Lung (tissue), 17 donors: ENCODE measurements at places on chromosomes 1 and 21. TPM values are rescaled to one million over a fixed set of nuclear protein-coding genes. Genes with fewer than 3 reads are reported as not detected.
A peak's percentile ranks its signal among the peaks of the same experiment; 100 is the strongest.

DNA sequence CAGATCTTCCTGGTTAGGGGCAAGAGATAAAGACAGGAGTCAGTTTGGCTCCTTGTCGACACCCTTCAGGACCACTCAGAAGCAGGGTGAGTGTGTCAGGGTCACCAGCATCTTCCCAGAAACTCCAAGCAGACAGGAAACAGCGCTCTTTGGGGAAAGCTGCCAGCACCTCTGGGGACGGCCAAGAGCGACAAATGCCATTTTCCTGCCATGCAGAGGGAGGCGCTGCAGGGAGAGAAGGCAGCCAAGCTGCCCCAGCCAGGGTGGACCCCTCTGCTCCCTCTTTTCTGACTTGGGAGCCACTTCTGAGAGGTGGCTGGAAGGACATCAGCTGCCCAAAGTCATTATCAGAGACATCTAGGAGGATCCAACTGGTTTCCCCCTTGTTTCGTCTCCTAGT lies 29.0 kb downstream of the SIM2 start:
- no peaks in the 10 kb centered on the region for H3K36me3 ChIP-seq
- peaks cover 2% of the 10 kb centered on the region for H3K27me3 ChIP-seq
- no peak overlapping the region for H3K4me3 ChIP-seq
- peak; percentile 53 for DNase-seq
- H3K27ac ChIP-seq, result no peak overlapping the region

- no peak overlapping the region for H3K27ac ChIP-seq
- no peaks in the 10 kb centered on the region for H3K27me3 ChIP-seq
- no peak for DNase-seq
- no peak overlapping the region for H3K4me3 ChIP-seq
- no peaks in the 10 kb centered on the region for H3K4me1 ChIP-seq
These were observed 5.9 kb upstream of the VCAM1 start for GRCh38 chr1:100713626-100714025.

GRCh38 chr1:155091071-155092051 lies 12.7 kb downstream of the EFNA3 start:
- peaks cover 3% of the 10 kb centered on the region for H3K4me1 ChIP-seq
- no peaks in the 10 kb centered on the region for H3K36me3 ChIP-seq
- no peak overlapping the region for H3K27ac ChIP-seq
- peaks cover 3% of the 10 kb centered on the region for H3K27me3 ChIP-seq
- DNase-seq, result peak; percentile 76

GRCh38 chr1:119737040-119737682 lies 25.4 kb downstream of the PHGDH start:
- H3K27ac ChIP-seq, result no peak overlapping the region
- H3K4me3 ChIP-seq, result no peak overlapping the region
- H3K36me3 ChIP-seq, result peaks cover 22% of the 10 kb centered on the region
- no peaks in the 10 kb centered on the region for H3K27me3 ChIP-seq
- no peaks in the 10 kb centered on the region for H3K4me1 ChIP-seq
- DNase-seq, result peak; percentile 36

GRCh38 chr1:70671006-70671405 lies 259.9 kb downstream of the CTH start:
- no peaks in the 10 kb centered on the region for H3K36me3 ChIP-seq
- no peak overlapping the region for H3K27ac ChIP-seq
- no peaks in the 10 kb centered on the region for H3K4me1 ChIP-seq

GRCh38 chr1:150392627-150393026 lies 28.7 kb downstream of the RPRD2 start:
- peaks cover 5% of the 10 kb centered on the region for H3K4me1 ChIP-seq
- H3K4me3 ChIP-seq, result no peak overlapping the region
- no peak overlapping the region for H3K27ac ChIP-seq
- H3K27me3 ChIP-seq, result no peaks in the 10 kb centered on the region

- DNase-seq, result peak; percentile 57
- no peaks in the 10 kb centered on the region for H3K36me3 ChIP-seq
- no peak overlapping the region for H3K4me3 ChIP-seq
- no peak overlapping the region for H3K27ac ChIP-seq
- no peaks in the 10 kb centered on the region for H3K27me3 ChIP-seq
These were observed 191.2 kb downstream of the TRABD2B start for GRCh38 chr1:47805921-47806361.

DNA sequence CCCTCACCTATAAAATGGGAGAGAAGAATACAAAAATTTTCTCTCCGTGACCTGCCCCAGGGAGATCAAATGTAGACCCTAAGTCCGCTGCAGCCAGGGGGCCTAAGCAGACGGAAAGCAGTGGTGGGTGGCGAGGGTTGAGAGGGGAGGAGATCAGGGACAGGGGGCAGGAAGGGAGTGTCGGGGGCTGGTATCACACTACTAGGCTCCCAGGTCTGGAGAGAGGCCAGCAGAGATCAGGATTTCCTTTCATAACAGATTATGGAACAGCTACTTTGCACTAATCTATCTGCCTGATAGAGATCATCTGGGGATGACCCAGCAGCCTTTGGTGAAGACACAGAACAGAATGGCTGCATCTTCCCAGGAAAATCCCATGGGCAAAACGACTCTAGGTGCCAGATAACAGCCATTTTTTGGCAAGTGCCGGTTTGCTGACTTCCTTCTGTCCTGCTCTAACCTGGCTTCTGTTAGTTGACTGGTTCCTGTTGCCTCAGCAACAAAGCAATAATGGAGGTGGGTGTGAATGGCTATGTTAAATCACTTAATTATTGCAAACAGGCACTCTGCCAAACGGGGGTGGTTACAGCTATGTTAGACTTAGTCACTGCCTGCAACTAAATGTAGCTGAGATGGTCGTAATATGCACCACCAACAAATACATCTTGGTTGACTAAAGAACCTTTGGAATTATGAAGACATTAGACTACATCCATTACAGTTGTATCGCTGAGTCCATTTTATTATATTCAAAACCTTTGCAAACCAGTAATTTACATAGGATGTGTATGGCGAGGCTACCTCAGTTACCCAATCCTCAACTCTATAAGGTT lies 30.0 kb upstream of the EPS8L3 start:
- H3K4me1 ChIP-seq, result peaks cover 30% of the 10 kb centered on the region
- no peaks in the 10 kb centered on the region for H3K36me3 ChIP-seq
- H3K27me3 ChIP-seq, result no peaks in the 10 kb centered on the region

- DNase-seq, result no peak
- no peaks in the 10 kb centered on the region for H3K27me3 ChIP-seq
- peaks cover 4% of the 10 kb centered on the region for H3K4me1 ChIP-seq
- H3K4me3 ChIP-seq, result no peak overlapping the region
These were observed 6.1 kb downstream of the IPO13 start for GRCh38 chr1:43952731-43953346.

GRCh38 chr1:165173818-165174217 lies 182.7 kb downstream of the LMX1A start:
- no peak for DNase-seq
- no peak overlapping the region for H3K4me3 ChIP-seq
- H3K27me3 ChIP-seq, result no peaks in the 10 kb centered on the region
- no peaks in the 10 kb centered on the region for H3K36me3 ChIP-seq

DNA sequence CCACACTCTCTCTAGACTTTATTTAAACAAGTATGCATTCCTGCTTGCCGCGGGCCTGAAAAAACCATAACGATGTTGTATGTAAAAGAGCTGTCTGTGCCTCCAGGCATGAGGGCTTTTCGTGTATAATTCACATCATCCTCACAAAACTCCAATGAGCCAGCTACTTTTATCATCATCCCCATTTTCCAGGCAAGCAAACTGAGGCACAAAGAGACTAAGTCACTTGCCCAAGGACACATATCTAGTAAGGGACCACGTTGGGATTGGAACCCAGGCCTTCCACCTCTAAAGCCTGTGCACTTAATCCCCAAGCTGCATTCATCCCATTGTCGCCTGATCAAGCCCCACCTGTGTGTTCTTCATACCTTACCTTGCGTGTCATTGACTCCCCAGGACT lies 226.9 kb downstream of the KAZN start:
- no peaks in the 10 kb centered on the region for H3K4me1 ChIP-seq
- DNase-seq, result no peak
- no peaks in the 10 kb centered on the region for H3K27me3 ChIP-seq

- H3K36me3 ChIP-seq, result no peaks in the 10 kb centered on the region
- DNase-seq, result peak; percentile 19
- no peak overlapping the region for H3K4me3 ChIP-seq
- H3K27ac ChIP-seq, result no peak overlapping the region
These were observed 18.7 kb upstream of the SLAMF1 start for GRCh38 chr1:160665330-160666078.

DNA sequence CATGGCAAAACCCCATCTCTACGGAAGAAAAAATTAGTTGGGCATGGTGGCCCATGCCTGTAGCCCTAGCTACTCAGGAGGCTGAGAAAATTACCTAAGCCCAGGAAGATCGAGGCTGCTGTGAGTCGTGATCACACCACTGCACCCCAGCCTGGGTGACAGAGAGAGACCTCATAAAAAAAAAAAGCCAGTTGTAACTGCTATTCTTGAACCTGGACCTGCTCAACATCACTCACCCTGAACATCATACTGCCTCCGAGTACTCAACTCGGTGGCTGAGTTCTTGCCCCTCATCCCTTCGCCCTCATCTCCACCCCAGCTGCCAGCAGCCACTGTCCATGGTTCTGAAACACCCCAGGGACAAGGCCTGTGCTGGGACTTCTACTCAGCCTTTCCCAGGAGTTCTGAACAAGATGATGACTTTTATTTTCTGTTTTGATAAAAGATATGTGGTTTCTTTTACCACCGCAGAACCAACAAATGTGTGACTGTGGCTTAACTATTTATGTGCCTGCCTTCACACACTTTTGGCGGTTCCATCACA lies 5.4 kb upstream of the DISP3 start:
- peak; percentile 61 for DNase-seq
- H3K4me1 ChIP-seq, result no peaks in the 10 kb centered on the region
- no peak overlapping the region for H3K27ac ChIP-seq
- no peaks in the 10 kb centered on the region for H3K36me3 ChIP-seq
- no peak overlapping the region for H3K4me3 ChIP-seq
- peaks cover 3% of the 10 kb centered on the region for H3K27me3 ChIP-seq

- no peaks in the 10 kb centered on the region for H3K4me1 ChIP-seq
- no peaks in the 10 kb centered on the region for H3K27me3 ChIP-seq
- H3K27ac ChIP-seq, result no peak overlapping the region
- no peak for DNase-seq
These were observed 22.7 kb downstream of the SLC35D1 start for GRCh38 chr1:67031121-67031858.

DNA sequence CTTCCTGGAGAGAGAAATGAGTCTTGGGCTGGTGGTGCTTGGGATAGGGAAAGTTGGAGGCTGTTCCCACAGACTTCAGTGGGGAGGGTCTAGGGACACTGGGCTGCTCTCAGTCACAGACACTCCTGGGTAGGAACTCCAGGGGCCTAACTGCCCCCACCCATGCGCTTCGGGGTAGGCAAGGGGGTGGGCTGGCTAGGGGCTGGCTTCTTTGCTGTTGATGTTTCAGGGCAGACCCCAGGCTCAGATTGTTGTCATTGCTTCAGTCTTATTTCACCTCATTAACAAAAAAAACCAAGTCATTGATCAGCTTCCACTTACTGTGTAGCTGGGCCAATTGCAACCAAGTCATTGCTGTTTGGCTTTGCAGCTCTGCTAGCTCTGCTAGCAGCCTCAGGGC lies 160.1 kb upstream of the CSF3R start:
- H3K4me3 ChIP-seq, result no peak overlapping the region
- no peak for DNase-seq
- H3K27me3 ChIP-seq, result no peaks in the 10 kb centered on the region
- H3K36me3 ChIP-seq, result no peaks in the 10 kb centered on the region

GRCh38 chr1:186753241-186753640 lies 73.0 kb upstream of the PTGS2 start:
- no peak for DNase-seq
- H3K36me3 ChIP-seq, result no peaks in the 10 kb centered on the region
- no peaks in the 10 kb centered on the region for H3K27me3 ChIP-seq
- peaks cover 5% of the 10 kb centered on the region for H3K4me1 ChIP-seq
- H3K4me3 ChIP-seq, result no peak overlapping the region

DNA sequence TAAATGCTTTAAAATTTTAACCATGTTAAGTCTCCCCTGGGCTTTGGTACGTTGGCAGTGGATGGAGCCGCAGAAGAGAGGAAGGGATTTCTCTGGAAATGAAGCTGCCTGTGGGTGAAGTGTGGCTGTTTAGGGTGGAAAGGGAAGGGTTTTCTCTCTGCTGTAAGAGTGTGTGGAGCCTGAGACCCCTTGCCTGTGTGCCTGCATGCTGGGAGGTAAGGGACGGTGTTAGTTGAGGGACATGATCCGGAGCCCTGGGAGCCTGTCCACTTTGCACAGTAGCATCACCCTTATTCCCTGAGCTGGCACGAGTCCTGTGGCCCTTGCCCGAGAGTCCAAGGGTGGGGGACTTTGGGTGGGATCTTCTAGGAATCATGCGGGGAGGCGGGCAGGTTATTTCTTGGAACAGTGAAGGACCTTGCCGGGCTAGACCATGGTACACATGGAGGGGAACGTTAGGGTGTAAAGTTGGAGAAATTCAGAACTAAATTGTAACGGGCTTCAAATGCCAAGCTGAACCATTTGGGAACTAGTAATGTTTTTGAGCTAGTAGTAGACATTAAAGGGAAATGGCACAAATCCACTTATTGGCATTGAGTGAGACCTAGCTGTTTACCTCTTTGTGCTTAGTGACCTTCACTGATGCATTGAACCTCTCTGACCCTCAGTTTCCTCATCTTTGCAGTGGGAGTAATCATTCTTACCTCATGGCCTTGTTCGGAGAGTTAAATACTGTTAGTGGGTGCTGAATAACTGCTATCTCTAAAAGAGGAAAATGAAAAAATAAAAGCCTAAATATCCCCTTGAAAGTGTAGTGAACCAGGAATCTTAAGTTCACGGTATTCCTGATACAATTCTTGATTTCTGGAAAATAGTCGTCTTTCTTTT lies 3.5 kb downstream of the GALNT2 start:
- peaks cover 2% of the 10 kb centered on the region for H3K27me3 ChIP-seq
- H3K27ac ChIP-seq, result no peak overlapping the region
- no peak overlapping the region for H3K4me3 ChIP-seq
- DNase-seq, result no peak

GRCh38 chr1:66292944-66293343 lies 241.0 kb upstream of the SGIP1 start:
- no peak for DNase-seq
- no peaks in the 10 kb centered on the region for H3K4me1 ChIP-seq
- H3K27ac ChIP-seq, result no peak overlapping the region

The OXCT2 gene
- 0.95 TPM for total RNA-seq

The MSH4 gene
- 0.40 TPM for total RNA-seq

The RNU1-3 gene
- total RNA-seq, result under 0.01 TPM

The MAN1C1 gene
- total RNA-seq, result 14.7 TPM

The ZNF669 gene
- total RNA-seq, result 6.4 TPM

The TTC24 gene
- 0.23 TPM for total RNA-seq

The KCNQ4 gene
- total RNA-seq, result 0.98 TPM

The PAX7 gene
- 0.03 TPM for total RNA-seq

The MFSD2A gene
- total RNA-seq, result 57.2 TPM

The TPM3 gene
- 433 TPM for total RNA-seq

The C1orf198 gene
- 51.9 TPM for total RNA-seq

The TRIM58 gene
- 2.2 TPM for total RNA-seq

The NLRP3 gene
- 6.7 TPM for total RNA-seq

The ACTL8 gene
- not detected for total RNA-seq

The PPFIA4 gene
- total RNA-seq, result 1.3 TPM

The HCRTR1 gene
- total RNA-seq, result not detected

The INAVA gene
- 11.3 TPM for total RNA-seq

The TMEM234 gene
- total RNA-seq, result 30.2 TPM

The DCST1 gene
- 0.20 TPM for total RNA-seq

The GNG12 gene
- total RNA-seq, result 68.4 TPM
